Stimulated activated CD8-positive, alpha-beta memory T cell treated with anti-CD3 and anti-CD28 coated beads, Interleukin-2, amount 100 ng/mL, for 1 hour (primary cell): ENCODE measurements at places on chromosomes 7 and 10.
A peak's percentile ranks its signal among the peaks of the same experiment; 100 is the strongest.

DNA sequence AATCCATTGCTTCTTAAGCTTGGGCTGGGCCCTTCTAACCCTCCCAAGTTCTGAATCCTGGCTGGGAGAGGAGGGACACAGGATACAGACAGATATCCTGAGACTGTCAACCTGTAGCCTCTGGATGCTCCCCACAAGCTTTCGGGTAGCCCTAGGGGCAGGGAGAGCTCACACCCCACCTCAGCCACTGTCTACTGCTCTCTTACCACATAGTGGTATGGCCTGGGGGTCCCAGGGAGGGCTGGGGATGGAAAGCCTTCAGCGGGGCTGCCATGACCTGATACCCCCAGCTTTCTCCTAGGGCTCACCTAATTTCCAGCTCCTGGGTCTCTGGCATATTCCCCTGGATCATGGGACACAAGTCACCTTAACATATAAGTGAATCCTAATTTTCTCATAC, 25.1 kb downstream of the CRHR2 start:
- DNase-seq = no peak

DNA sequence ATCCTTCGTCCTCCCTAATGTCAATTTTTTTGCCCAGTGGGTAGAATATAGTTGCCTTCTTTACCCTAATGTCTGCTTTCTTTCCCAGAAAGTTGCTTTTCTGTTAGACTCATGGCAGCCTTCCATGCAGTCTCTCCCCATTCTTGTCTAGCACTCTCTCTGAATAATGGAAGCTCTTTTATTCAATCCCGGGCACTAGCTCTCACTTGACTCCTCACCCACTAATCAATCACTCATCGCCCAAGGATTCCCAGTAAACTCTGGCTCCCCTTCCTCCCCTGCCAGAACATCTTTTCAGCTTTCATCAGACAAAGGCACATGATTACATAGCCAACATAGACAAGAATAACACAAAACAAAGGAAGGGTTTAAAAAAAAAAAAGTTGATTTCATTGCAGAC, 100.2 kb upstream of the RELN start:
- DNase-seq = no peak

DNA sequence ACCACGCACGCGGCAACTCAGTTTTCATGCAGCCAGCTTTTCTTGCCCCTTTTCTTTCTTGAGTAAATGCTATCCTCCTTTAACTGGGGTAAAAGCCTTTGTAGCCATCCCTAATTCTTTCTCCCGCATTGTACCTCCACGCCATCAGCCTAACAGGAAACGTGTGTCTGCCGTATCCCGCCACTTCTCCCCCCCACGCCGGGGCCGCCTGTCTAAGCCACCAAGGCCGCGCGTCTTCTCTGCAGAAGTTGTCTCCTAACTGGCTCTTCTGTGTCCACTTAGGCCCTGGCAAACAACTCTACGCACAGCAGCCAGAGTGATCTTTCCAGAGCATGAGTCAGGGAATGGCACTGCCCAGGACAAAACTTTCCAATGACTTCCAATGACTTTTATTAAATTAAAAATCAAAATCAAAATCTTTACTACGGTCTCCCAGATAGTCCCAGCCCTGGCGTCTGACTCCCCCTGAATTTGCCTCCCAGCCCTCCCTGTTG, 74.6 kb downstream of the XRCC2 start:
- DNase-seq = no peak

DNA sequence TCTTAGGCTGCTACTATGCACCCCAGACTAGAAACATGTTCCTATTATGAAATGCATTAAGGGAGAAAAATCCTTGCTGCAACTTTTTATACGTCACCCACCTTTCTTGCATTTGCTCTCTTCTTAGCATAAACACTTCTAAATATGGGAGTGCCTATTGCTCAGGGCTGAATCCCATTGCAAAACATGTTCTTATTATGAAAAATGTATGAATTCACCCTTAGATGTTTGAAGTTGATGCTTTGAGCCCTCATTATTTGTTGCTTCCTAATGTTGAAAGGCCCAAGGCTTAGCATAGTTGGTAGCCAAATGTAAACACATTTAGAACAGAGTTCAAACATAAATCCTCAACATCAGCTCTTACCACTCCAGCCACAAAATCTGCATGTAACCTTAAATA, 52.8 kb downstream of the BMPER start:
- DNase-seq = no peak

GRCh38 chr10:79027147-79028055, 41.4 kb upstream of the ZMIZ1 start:
- peak; percentile 19 for DNase-seq
